COLO829 (cell line): ENCODE measurements at places on chromosomes 6 and 20.

DNA sequence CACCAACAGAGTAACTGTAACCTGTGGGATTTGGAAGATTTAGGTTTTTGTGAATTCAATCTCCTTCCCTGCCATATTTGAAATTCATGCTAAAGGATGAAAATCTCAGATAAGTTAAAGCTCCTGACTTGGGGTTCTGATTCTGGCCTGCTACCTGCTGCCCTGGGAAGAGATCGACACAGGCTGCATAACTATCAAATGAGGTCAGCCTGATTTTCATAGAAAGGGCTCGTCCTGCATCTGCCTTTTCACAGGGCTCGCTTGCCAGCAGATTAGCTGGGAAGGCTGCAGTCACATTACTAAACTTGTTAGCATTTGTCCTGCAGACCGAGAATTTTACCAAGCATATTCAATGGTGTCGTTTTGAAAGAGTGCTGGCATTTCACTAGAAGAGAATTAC, 14.6 kb downstream of the GCLC start:
- no peak for DNase-seq

- no peak for DNase-seq
These were observed 399.4 kb downstream of the CD83 start for GRCh38 chr6:14516956-14517355.

DNA sequence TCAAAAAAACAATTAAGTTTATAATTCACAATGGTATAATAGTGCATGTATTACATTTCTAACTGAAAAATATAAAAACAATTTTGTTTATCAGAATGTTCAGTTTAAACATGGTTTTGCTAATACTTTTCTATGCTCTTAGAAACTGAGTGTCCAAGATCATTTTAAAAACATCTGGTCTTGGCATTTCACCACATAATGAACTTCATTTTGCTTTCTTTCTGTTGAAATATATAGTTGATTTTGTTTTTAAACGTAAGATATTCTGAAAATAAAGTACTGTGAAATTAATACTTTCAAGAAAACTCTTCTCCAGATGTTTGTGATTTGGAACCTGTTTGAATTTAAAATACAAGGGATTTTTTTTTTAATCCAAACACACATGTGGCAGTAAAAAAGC, 264.4 kb downstream of the COL12A1 start:
- no peak for DNase-seq

DNA sequence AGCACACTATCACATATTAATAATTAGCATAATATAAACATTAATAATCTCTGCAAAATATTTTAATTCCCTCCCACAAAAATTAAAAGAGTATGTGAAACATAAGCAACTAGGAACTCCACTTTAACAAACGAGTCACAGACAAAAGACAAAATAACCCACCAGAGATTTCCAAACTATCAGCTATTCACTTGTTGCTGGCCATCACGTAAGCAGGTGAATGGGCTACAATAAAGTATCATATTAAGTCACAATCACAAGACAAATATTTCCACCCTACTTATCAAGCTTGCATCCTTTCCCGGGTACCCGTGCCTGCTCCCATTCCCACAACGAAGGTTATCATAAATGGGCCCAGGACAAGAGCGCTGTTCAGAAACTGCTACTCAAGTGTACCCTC, 2.5 kb downstream of the HDAC2 start:
- no peak for DNase-seq

DNA sequence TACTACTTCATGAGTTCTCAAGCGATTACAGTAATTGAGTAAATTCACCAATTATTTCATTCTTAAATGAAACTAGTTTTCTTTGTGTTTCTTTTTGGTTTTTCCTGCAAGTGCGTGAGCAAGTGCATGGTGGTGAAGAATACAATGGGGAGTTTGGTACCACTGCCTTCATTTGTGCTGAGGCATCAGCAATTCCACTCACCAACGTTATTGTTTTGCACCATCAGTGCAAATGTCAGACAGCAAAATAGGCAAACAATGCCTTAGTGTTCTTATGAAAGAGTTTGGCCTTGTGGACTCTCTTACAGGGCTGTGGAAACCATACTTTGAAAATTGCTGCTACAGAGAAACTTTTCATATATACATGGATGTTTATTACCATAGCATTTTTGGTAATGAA, 8.2 kb downstream of the CDH26 start:
- DNase-seq: no peak

DNA sequence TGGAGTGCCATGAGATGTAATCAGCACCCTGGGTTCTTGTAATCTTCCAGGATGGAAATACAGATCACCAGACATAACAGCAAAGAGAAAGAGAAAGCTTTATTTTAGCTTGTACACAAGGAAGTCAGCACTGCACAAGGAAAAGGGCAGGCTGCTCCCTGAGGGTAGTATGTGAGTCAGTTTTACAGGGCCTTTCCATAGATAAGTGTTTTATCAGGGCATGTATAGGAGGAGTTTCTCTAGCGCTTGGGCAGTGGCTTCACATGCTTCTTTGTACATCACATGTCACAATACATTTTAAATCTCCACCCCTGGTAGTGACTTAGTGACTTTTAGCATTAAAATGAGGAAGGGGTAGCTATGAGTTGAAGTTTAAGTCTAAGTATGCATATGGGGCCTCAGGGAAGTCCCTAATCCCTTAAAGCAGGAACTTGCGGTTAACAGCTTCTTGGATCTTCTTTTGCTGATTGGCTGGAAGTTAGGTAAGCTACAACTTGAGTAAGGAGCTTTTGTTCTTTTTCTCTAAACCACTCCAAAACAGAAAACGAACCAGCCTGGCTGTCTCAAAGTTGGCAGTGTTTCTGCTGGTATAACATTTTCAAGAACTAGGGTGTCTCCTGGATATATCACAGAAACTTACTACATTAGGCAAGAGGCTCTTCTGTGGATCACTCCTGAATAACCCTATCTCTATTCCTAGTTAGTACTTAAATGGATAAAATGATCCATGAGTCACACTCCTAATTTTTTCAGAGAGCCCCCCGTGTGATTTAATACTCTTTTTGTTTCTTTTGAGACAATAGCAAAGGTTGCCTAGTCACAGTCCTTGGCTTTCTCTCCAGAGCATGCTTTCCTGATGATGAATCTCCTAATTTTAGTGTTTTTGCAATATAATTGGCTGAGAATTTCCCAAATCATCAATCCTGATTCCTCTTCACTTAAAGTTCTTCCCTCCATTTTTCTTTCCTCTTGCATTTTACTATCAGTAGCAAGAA, 60.2 kb downstream of the MRAP2 start:
- DNase-seq: no peak

GRCh38 chr6:91280494-91280830, 693.6 kb upstream of the MAP3K7 start:
- no peak for DNase-seq

DNA sequence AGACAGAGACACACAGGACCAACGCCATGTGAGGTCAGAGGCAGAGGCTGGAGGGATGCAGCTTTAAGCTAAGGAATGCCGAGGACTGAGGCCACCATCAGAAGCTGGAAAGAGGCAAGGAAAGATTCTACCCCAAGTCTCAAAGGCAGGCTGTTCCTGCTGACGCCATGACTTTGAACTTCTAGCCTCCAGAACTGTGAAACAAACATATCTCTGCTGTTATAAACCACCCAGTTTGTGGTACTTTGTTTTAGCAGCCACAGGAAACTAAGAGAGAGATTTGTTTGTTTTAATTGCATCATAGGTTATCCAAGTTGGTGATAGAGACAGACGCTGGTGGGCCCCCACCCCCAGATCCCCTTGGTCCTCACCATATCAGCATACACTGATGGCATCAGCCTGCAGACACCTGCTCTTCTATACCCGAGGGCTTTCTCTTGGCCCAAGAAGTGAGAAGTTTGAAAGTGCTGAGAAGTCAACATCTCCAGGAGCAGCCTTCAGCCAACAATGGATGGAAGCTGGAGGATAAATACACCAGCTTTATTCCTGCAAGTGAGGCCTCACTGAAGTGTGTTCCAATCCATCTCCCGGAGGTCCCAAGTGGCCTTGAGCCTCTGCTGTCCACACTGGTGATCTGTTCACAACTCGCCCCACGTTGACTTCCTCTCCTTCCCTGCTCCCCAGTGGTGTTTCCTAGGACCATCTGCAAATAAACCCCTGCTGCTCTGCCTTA, 154.7 kb downstream of the BTBD3 start:
- DNase-seq: no peak

DNA sequence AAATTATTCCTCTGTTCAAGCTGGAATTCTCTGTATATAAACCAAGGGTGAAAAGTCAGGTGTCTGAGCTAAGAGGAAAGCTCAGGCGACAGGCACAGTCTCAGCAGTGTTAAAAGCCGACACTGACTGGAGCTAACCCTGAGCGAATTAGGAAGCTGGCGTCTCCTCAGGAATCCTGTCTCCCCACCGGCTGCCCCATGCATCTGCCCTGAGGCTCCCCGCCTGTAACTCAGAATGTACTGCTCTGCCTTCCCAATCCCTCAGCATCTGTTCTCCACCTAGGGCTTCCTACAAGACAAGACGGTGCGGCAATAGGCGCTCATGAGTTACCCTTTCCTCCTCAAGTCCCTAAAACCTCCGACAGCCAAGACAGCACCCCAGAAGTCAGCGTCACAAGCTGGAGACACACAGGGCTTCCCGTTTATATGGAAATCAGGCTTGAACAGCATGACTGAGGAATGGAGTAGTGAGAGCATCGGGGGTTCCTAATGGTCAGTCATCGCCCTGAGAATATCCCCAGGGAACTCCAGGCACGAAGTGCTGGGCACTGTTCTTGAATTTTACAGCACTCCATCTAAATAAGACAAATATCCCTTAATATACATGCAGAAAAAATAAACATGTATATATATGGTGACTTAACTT, 33.5 kb downstream of the WDR27 start:
- DNase-seq: no peak

DNA sequence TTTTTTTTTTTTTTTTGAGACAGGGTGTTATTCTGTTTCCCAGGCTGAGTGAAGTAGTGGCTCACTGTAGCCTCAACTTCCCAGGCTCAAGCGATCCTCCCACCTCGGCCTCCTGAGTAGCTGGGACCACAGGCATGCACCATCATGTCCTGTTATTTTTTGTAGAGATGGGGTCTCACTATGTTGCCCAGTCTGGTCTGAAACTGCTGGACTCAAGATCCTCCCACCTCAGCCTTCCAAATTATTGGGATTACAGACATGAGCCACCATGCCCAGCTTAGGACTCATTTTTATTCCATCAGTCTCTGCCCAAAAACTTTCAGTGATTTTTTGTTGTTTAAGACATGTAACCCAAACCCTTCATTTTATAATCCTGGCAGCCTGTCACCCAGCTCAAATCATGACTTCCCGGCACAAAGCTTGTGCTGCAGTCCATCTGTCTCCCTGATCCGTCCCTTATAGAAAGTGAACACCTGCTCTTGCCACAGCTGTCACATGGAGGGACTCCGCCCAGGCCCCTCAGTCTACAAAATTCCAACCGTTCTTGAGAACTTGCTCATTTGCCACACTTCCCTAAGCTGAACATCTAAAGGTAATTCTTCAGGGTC, 183.9 kb upstream of the JARID2 start:
- DNase-seq: no peak

GRCh38 chr6:94501516-94501915, 1075.8 kb upstream of the MANEA start:
- DNase-seq: no peak

DNA sequence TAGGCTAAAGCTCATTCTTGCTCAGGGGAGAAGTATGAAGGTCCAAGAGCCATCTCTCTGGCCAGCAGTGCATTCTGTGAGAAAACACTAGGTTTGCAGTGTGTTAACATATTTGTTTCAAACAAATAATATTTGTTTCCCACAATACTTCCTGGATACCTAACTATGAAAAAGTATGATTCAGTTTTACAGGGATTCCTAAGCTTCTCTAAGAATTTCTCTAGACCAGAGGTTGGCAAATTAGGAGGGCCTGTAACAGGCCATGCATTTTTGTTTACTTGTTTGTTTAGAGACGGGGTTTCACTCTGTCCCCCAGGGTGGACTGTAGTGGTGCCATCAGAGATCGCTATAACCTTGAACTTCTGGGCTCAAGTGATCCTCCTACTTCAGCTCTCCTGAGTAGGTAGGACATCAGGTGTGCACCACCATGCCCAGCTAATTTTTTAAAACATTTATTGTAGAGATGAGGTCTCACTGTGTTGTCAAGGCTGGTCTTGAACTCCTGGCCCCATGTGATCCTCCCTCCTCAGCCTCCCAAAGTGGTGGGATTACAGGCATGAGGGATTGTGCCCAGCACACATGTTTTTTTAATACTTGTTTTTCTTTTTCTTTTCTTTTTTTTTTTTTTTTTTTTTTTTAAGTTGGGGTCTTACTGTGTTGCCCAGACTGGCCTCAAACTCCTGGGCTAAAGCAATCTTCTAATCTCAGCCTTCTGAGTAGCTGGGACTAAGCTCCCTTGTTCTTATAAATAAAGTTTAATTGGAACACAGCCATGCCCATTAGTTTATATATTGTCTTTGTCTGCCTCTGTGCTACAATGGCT, 71.7 kb downstream of the ADGRG6 start:
- no peak for DNase-seq

GRCh38 chr6:21918666-21919065, 325.1 kb downstream of the SOX4 start:
- no peak for DNase-seq

DNA sequence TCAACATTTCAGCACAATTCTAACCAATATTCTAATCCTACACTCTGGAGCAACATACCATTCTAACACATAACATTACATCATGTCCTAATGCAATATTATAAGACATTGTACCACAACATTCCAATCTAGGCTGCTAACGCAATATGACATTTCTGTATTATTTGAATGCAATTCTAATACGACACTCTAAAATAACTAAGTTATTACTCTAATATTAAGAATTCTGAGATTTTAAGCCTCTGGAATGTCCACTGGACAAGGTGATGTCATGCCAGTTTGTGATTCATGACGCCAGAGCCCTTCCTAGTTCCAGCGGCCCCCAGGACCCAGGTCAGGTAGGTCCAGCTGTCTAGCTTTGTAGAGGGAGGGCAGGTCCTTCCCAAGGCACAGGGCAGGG, 69.7 kb upstream of the SIRPA start:
- DNase-seq: no peak
